Fibroblast of skin of right biceps (primary cell): ENCODE measurements at places on chromosomes 6 and 20.

- DNase-seq = peak; percentile 34
Measured at GRCh38 chr20:52601295-52601971, 370.7 kb upstream of the TSHZ2 start.

GRCh38 chr6:104527761-104528415 is 331.8 kb downstream of the HACE1 start:
- peak; percentile 33 for DNase-seq

GRCh38 chr20:17467120-17467655 is 64.0 kb downstream of the BFSP1 start:
- no peak for DNase-seq

GRCh38 chr6:144886682-144887081 is 601.5 kb downstream of the UTRN start:
- DNase-seq = no peak

DNA sequence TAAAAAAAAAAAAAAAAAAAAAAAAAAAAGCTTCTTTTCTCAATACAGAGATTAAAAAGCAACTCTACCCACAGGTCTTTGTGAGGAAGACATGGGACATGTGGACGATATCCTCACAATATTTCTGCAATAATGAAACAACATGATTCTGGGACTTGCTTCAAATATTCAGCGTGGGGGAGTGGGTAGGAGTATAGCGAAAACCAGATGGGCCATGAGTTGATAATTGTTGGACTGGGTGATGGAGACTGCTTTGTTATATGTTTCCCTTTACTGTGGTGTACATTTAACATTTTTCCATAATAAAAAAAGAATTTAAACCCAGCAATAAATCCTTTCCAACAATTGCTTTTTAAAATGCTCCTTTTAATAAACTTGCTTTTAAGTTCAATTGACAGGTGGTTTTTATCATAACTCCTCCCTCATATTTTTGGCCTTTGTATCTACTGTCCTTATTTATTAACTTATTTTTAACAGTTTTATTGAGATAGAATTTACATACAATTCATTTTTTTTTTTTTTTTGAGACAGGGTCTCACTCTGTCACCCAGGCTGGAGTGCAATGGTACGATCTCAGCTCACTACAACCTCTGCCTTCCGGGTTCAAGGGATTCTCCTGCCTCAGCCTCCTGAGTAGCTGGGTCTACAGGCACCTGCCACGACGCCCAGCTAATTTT is 40.4 kb upstream of the ARFGEF2 start:
- DNase-seq = no peak

- DNase-seq = no peak
Measured at GRCh38 chr6:116877743-116878142, 701 bp downstream of the RFX6 start.

DNA sequence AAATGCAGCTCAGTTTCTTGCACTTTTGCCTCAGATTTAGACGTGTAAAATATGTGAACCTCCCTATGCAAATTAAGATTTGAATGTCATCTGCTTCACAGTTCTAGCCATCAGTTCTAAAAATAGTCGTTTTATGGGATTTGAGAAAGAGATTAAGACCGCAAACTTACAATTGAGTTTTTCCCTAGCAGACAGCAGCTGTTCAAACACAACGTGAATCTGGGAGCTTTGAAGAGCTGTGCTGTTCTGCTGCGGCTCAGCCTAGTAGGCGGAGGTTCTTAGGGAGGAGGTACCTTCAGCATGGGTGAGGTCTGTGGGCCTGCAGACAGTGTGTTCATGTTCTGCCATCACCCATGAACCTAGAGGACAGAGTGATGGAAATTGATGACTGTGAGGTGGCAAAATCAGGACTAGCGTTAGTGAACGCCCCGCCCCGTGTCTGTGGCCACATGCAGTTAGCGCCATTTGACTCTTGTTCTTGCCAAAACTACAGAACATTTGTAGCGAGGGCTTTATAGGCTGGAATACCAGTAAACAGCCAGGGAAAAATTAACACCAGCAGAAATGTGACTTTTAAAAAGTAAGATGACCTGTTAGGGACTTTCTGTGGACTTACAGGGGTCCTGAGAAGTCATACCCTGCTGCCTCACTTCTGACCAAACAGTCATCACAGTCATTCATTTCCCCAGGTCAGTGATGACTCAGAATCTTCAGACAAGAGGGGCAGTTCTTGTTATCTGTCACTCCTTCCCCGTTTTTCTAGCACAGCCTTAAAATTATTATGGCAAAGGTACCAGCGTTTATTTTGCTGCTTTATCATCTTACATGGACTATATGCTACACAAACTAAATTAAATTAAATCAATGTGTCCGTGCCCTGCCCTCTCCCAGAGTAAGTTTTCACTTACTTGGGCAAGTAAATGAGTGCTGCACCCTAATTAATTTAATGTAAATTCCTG is 84.3 kb upstream of the TMEM181 start:
- peak; percentile 80 for DNase-seq

DNA sequence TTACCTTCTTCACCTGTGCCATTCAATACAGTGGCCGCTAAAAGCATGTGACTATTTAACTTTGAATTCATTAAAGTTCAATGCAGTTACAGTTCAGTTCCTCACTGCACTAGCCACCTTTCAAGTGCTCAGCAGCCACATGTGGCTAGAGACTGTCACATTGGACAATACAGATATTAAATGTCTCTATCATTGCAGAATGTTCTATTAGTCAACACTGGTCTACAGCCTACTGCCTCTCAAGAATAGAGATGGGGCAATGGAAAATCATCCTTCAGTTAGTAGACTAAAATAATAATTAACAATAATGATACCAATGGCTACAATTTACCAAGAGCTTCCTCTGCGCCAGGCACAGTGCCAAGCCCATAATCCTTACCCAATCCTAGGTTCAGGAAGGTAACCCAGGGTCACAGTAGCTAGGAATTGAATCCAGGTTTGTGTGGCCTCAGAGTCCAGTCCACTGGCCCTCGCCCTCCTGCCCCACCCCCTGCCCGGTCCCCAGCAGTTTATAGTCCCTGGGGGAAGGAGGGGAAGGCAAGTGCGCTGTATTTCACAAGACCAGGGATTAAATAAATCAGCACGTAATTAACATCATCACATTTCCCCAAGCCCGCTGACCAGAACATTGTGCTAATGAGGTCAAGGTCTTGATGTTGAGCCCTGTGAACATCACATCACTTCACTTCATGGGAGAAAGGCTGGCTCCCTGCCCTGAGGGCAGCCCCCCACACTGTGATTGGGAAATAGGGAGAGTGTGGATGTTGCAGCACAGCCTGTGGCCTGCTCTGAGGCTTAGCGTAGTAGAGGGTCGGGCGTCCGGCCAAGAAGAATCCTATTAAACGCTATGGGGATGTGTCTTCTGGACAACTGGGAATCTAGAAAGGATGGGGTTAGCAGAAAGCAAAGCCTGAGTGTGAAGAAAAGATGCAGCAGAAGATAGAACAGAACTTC is 147.2 kb downstream of the VEGFA start:
- DNase-seq = peak; percentile 79

DNA sequence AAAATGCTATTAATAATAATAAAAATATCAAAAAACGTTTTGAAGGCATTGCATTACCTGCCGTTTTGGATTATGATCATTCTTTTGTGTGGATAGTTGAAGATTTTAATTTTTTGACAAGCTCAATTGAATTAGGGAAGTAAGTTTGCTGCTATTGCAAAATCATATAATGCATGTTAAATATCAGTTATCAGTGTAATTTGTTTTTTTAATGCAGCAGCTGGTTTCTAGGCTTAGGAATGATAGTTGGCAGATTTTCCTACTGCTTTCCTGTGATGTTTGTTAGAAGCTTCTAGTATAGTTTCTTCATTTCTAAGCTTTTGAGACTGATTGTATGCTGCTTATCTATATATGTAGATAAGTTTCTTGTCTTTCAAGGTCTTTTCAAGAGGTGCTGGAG is 99.0 kb downstream of the JARID2 start:
- DNase-seq = no peak

GRCh38 chr6:10522929-10523573 is 1.9 kb downstream of the GCNT2 start:
- DNase-seq = no peak

- DNase-seq = no peak
Measured at GRCh38 chr6:3144571-3144970, 12.8 kb downstream of the TUBB2A start.

- no peak for DNase-seq
Measured at GRCh38 chr20:48326868-48327267, 500.9 kb downstream of the PREX1 start.

- no peak for DNase-seq
Measured at GRCh38 chr6:87925373-87926060, 122.1 kb upstream of the SPACA1 start.

GRCh38 chr6:36719126-36719525 is 21.5 kb downstream of the RAB44 start:
- no peak for DNase-seq

DNA sequence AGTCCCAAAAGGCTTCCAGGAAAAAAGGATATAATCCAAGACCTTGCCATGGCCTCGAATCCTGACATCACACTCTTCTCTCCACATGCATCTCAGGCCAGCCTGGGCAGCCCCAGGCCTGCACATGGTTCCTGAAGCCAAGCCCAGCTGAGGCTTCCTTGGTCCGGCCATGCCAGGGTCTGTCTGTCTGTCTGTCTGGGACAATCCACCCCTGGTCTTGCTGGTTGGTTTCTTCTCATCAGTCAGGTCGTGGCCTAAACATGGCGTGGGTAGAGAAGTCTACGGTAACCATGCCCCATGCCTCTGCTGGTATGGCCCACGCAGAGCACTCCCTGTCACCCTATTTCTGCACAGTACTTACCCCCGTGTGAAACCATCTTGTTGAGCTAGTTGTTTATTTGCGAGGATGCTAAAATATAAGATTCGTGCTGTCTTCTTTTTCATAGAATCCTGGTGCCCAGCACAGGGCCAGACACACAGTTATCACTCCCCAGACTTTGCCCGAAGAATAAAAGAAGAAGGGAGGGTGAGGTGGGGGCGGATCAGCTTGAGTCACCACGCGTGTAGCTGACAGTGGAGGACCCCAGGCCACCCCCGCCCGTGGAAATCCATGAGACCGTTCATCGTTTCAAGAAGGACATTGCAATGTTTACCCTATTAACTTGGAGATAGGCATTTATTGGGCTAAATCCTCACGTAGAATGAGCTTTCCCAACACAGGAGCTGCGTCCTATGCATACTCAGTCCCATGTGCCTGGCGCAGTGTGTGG is 107.2 kb downstream of the RNASET2 start:
- no peak for DNase-seq

DNA sequence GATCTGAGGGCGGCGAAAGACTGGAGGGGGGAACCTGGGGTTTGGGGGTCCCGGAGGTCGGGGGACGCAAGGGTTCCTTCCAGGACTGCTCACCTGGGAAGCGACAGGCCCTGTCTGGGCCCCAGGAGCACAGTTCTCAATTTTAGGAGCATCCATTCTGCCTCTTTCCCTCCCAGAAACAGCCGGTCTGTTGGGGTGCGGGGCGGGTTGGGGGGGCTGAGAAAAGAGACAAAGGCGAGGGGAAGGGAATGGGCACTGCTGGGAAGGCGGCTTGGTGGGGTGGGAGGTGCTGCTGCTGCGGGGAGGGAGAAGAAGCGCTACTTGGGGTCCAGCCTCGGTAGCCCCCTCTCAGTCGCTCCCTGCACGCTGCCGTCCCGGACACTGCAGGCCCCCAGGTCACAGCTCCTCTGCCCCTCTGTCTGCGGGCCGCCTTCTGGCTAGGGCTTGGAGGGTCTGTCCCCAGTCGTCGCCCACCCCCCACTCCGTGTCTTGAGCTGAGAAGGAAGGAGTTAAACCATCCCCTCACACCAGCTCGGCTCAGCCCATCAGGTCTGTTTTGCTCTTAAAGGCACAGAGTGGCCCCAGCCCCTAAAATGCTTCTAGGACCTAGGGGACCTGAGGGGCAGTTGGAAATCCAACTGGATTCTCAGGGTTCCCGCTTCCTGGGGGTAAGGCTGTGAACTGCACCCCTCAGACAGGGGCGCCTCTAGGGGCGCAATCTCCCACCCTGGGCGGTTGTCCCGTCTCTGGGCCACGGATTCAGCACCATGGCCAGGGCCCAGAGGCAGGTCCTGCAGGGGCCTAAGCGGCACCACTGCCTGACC is 690 bp downstream of the GDAP1L1 start:
- peak; percentile 45 for DNase-seq

DNA sequence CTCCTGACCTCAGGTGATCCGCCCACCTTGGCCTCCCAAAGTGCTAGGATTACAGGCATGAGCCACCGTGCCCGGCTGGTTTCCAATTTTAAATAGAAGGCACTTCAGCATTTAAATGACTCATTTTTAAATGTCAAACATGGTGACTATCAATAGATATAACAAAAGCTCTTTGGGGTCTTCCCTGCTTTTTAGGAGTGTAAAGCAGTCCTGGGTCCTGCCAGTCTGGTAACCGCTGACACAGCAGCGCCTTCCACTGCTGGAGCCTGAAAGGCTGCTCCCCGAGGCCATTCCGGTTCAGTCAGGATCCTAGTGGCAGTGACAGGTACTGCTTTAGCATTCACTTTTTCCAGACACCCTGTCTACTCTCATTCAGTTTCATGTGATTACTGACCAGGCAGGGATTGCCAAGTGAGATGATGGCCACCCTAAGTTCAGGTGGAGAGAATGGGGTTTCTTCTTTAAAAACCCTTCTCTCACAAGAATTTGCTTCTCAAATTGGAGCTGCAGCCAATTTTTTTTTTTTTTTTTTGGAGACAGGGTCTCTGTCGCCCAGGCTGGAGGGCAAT is 5.1 kb downstream of the DIDO1 start:
- DNase-seq = peak; percentile 55

- peak; percentile 51 for DNase-seq
Measured at GRCh38 chr6:163943607-163944385, 529.3 kb downstream of the QKI start.

DNA sequence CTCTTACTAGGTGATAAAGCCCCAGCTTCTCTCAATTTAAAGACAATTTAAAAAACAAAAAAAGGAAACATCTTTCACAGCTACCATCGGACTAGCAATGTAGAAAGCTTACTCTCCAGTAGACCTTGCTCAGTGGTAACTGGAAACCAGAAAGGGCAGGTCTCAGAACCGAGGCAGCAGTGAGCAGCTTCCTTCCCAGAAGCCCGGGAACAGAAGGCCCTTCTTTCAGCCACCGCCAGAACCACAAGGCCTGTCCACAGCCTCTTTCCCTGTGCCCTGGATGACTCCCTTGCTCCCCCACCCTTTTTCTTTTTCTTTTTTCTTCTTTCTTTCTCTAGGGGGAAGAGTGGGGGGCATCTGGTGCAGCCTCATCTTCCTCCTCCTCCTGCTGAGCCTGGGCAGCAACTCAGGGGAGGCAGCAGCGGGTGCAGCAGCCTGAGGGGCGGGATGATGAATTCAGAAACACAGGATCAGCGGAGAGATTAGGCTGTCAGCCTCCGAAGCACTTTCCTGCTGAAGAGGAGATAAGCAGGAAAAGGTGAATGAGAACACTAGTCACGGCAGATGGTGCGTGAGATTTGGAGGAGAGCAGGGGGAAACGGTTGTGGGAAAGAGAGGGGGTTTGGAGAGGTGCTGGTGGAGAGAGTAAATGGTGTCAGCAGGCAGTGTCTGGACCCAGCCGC is 158.5 kb downstream of the ID4 start:
- DNase-seq = no peak

GRCh38 chr20:18986895-18987580 is 173.5 kb downstream of the SCP2D1 start:
- no peak for DNase-seq
